KG1 (cell line): ENCODE measurements at places on chromosomes 3 and 15.

- no peak for DNase-seq
Observed at GRCh38 chr3:9778143-9779074, 8.7 kb upstream of the CAMK1 start.

GRCh38 chr15:41806291-41807181 is 21.4 kb upstream of the JMJD7 start:
- DNase-seq, result no peak

GRCh38 chr3:45612918-45613602 is 18.5 kb downstream of the LIMD1 start:
- DNase-seq, result no peak

GRCh38 chr3:19645093-19645492 is 288.9 kb downstream of the EFHB start:
- DNase-seq, result no peak

- no peak for DNase-seq
Observed at GRCh38 chr3:50358355-50358910, 888 bp downstream of the TMEM115 start.

DNA sequence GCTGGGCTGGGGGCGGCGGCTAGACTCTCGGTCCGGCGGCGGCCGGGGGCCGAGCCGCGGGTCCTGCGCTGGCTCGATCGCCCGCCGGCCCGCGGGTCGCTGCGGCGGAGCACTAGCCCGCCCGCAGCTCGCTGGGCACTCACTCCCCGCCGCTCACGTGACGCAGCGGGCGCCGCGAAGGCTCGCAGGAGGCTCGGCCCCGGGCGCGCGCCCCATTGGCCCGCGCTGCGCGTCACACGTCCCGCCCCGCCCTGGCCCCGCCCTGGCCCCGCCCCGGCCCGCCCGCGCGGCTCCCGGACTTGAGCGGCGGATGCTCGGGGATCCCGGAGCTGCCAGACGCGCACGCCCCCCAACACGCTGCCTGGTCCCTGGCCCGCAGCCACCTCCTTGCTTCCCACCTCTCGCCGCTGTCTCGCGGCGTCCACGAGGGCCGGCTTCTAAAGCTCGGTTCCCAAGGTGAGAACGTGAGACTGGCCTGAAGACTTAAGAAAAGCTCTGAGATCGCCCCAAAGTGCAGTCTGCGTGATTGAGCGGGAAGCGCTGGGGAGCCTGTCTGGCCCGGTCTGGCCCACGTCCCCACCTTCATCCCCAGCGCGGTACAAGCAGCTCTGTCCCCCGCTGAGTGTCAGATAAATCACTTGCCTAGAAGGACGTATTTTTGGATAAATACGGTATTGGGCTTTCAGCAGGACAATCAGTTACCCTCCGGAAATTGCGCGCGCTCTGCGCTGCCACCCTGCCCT is at the start of gene KLF15:
KLF15 (minus strand) TSS at position 114 of the 743 bp plus-strand sequence. CDS start 4,486 bp downstream, outside the sequence.
- peak; percentile 63 for DNase-seq

- DNase-seq, result peak; percentile 16
Observed at GRCh38 chr3:196159952-196160804, 51.0 kb downstream of the ZDHHC19 start.

- no peak for DNase-seq
Observed at GRCh38 chr15:74144153-74144775, 13.9 kb downstream of the ISLR2 start.

DNA sequence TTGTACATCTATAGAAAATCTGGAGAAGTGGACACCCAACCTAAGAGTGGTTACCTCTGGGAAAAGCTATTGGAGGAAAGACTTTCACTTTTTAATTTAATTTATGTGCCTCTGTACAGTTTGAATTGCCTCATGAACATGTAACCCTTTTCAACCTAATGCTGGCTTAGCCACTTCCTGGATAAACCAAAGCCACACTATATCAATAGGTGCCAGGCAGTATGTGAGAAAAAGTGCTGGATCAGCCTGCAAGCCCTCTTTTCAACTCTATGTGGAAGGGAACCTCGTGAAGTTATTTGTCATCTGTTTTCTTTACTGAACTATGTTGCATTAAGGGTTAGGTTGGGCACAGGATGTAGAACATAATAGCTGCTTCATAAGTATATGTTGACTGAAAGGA is 9.3 kb upstream of the TOPAZ1 start:
- DNase-seq, result peak; percentile 41

GRCh38 chr15:65249641-65250040 is 37.0 kb downstream of the PARP16 start:
- no peak for DNase-seq

DNA sequence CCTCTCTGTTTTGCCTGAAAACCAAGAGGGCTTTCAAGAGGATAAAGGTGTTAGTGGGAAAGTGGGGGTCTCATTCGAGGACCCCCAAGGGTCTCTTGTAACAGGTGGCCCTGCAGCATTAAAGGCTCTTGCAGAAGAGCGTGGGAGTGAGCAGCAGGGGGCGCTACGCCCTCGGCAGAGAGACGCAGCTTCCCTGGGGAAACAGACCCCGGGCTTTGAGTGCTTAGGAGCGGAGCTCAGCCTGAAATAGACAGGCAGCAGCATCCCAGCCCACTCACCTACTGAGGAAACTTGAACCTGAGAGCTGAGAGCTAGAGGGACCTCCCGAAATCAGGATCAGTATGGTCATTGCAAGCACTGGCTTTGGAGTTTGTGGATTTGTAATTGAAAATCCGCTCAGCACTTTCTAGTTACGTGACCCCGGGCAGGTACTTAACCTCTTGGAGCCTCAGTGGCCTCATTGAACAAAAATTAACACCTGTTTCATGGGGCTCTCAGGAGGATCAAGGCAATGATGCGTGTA is 25.7 kb downstream of the RPLP1 start:
- peak; percentile 22 for DNase-seq

- DNase-seq, result no peak
Observed at GRCh38 chr15:55407498-55408011, 604 bp downstream of the CCPG1 start.

GRCh38 chr3:121980450-121980796 is 41.6 kb downstream of the ILDR1 start:
- no peak for DNase-seq

DNA sequence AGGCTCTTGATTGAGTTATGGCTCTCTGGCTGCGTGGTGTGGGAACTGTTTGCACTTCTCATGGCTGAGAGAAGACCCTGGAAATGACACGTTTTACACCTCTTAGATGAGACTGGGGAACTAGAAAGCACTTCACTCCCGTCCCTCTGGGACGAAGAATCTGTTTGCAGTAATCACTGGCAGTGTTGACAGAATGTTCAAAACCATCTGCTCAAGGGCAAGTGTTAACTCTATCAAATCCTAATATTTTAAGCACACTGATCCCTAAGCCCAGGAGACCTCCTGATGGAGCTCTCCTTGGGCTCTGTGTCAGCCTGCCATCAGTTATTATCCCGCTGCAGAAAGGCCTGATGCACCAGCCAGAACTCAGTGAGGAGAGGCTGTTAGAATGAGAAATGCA is 323.8 kb upstream of the DNAJC19 start:
- no peak for DNase-seq

- no peak for DNase-seq
Observed at GRCh38 chr3:136651581-136651980, 100.6 kb downstream of the STAG1 start.

- DNase-seq, result no peak
Observed at GRCh38 chr3:126287536-126288241, 69.5 kb downstream of the KLF15 start.

- DNase-seq, result no peak
Observed at GRCh38 chr15:87569581-87569980, 687.0 kb downstream of the NTRK3 start.

DNA sequence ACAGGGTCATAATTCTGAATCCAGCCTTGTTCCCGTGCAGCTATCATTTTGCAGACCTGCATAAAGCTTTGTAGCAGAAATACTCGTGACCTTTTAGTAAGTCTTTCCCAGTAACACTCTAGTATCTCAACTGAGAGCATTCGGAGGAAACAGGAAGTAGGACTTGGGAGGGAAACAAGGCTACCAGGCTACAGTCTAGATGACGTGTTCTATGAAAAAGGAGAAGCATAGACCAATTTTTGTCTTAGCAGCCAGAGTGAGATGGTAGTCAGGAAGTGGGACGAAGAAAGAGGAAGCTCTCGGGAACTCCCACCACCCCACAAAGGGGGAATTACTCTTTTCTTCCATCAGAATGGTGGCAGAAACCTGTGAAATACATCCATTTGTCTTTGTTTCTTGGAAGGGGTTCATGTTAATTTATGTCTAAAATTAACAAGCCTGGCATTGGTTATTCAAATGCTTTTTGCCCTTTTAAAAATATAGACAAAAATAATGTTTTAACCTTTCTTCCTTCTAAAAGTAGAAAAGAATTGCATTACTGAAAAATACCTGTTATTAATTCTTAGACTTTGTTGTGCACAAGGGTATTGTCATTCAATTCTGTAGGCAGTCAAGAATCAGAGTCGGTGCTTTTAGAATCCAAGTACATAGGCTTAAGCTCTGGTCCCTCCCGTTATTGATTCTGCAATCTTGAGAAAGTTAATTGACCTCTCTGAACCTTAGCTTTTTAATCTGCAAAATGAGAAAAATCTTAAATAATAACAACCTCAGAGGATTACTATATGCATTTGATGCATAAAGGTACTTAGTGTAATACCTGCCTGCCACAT is 1.6 kb upstream of the SUCNR1 start:
- peak; percentile 63 for DNase-seq

- no peak for DNase-seq
Observed at GRCh38 chr15:56428821-56429458, 36.0 kb downstream of the MNS1 start.

DNA sequence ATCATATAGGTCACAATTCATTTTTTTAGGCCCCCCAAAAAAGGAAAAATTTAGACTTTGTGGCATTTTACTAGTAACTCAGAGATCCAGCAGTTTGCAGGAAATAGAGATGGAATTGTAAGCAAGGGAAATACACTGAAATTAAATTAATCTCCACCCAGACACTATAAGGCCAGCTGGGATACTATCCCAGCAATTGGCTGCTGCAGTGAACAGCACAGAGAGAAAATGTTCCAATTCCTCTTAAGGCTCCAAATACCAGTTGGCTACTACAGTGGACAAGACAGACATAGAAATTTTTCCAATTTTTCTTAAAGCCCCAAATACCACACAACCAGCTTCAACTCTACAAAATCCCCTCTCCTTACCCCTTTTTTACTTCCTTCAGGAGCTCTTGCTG is 78.9 kb downstream of the ULK4 start:
- no peak for DNase-seq

DNA sequence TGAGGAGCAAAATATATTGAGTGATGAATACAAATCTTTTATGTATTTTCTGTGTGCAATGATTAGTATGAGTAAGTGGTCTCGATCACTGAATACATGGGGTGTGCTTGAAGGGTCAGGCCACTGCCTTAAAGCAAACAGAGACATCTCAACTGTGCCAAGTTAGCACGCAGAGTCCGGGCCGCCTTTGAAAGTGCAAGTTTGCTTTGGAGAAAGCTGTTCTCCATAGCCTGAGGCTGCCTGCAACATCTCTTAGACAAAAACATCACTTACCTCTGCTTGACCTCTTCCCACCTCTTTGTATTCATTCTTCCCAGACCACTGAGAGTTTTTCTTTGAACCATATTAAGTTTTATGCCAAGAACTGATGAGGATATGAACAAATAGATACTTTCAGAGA is 267.0 kb downstream of the ZBTB20 start:
- DNase-seq, result no peak

GRCh38 chr3:72397586-72397985 is 450.7 kb downstream of the SHQ1 start:
- no peak for DNase-seq

GRCh38 chr3:177443469-177443868 is 246.2 kb upstream of the TBL1XR1 start:
- no peak for DNase-seq

DNA sequence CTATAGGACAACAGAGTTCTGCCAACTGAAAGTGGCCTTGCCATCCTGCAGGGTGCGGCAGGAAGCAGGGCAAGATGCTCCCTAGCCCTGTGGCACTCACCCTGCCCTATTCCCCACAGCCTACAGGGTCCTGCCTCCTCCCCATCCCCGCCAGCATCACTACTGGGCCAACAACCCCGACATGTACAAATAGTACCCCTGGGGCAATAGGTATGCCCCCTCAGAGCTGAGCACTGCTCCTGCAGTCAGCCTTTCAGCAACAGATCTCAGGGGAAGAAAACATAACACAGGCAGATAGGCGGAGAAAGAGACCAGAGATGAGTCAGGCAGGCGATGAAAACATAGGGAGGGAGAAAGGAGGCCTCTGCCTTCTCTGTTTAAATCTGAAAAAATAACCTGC is 74.7 kb downstream of the XXYLT1 start:
- no peak for DNase-seq

DNA sequence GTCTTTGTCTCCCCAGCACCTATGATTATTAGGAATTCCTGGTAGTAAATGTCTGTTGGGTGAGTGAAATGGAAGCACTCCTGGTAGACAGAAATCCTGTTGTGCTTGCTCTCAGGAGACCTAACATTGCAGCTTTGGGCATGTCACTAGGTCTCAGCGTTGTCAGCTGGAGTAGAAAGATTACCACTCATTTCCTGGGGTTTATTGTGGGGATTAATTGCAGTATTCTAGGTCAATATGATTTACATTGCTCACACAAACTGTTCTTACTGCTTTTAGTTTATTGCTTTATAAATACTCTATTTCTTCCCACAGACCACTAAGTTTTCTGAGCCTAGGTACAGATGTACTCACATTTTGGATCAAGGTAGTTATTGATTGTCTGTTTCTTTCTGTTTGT is 5.1 kb downstream of the TSEN2 start:
- no peak for DNase-seq

GRCh38 chr3:10495003-10495402 is 10.4 kb downstream of the ATP2B2 start:
- no peak for DNase-seq

- no peak for DNase-seq
Observed at GRCh38 chr3:129491794-129492193, 36.6 kb upstream of the RHO start.

DNA sequence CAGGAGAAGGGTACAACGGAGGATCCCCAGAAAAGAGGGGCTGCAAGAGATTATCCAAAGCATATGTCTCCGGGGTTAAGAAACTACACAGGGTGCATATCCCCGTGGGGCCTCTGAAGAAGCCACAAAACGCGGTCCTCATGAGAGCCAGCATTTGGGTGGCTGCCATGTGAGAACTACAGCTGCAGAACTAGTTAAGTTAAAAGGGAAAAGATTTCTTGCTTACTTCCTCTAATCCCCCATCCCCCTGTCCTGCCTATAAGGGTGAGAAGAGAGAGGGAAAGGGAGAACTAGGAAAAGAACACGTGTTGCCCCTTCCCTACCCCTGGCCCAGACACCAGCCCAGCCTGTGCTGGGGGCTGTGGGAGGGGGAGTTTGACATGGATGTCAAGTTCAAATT is 70.4 kb upstream of the PCSK6 start:
- DNase-seq, result peak; percentile 42

DNA sequence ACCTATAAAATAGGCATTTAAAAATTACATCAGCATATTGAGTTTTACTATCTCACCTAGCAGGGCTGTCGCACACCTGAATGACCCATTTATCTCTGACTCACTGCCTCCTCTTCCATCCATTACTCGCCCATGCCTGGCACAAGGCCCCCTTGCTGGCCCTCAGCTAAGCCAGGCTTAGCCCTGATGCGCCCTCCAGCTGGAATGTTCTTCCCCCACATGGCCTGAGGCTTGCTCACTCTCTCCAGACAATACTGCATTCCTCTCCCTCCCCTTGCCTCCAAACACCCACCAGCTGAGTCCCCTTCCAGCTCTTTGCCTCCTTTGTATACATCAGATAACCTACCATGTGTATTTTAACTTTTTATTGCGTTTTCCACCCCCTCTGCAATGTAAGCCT is 7.2 kb downstream of the SH3BP5 start:
- DNase-seq, result no peak
